Natural killer cell (primary cell): ENCODE measurements at places on chromosomes 6 and 20. TPM values are rescaled to one million over a fixed set of nuclear protein-coding genes. Genes with fewer than 3 reads are reported as not detected.

LY6G6F gene
- total RNA-seq = 3.2 TPM

COL9A3 gene
- 1.9 TPM for total RNA-seq

TMEM200A gene
- total RNA-seq = 0.52 TPM

SKIC2 gene
- total RNA-seq = 151 TPM

ZBTB24 gene
- total RNA-seq = 8.6 TPM

BCAS1 gene
- total RNA-seq = 0.31 TPM

SHLD1 gene
- total RNA-seq = 12.2 TPM

CITED2 gene
- 152 TPM for total RNA-seq

IL17F gene
- not detected for total RNA-seq

AHCY gene
- total RNA-seq = 7.7 TPM

MUCL3 gene
- total RNA-seq = not detected

TGM3 gene
- total RNA-seq = not detected

PRDM13 gene
- total RNA-seq = not detected

SRMS gene
- total RNA-seq = not detected

DNA sequence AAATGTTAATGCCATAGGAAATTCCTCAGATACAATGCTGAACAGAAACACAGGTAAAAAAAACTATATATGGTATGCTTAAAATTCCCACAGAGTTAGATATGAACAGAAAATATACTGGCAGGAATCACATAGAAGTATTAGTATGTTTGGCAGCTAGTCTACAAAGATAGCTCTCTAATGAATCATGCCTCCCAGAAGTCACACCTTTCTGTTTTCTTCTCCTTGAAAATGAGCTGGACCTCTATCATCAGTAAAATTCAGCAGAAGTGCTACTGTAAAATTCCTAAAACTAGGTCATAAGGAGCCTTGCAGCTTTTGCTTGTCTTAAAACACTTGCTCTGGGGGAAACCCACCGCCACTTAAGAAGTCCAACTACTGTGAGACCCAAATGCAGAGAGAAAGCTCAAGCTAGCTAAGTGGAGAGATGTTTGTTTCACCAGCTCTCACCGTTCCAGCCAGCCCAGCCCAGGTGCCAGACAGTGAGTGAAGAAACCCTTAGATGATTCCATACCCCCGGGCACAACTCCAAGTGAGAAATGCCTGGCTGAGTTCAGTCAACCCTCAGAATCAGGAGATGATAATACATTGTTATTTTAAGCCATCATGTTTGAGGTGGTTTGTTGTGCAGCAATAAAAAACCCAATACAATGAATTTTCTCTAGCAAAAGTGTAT, 43.0 kb downstream of the TSPYL4 start:
- no peak for DNase-seq

DNA sequence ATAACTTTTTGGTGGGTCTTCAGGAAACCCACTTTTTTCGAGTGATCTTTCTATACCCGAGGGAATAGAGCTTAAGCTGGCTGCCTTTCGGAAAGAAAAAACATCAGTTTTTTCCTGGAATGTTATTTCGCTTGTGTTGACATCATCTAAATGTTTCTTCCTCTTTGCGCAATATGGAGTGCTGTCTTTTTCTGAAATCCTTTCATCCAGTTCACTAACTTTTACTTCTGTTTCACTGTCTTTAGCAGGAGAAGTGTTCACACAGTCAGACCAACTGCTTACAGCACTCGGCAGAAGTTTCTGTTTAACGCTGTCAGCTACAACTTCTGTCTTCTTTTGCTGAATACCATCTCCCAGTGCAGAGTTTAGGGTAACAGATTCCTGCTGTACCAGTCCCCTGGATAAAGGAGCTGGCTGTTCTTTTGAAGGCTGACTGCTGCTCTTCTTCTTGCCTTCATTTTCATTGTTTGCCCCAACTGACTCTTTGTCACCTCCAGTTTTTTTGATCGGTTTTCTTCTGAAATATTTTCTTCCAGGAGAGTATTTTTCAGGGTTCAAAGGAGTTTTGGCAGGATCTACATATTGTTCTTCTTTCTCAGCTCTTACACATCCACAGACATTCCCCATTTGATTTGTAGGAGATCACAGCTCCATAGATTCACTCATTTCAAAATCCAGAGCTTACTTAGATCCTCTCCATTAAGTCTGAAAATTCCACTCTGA, 50.0 kb upstream of the DST start:
- no peak for DNase-seq

DNA sequence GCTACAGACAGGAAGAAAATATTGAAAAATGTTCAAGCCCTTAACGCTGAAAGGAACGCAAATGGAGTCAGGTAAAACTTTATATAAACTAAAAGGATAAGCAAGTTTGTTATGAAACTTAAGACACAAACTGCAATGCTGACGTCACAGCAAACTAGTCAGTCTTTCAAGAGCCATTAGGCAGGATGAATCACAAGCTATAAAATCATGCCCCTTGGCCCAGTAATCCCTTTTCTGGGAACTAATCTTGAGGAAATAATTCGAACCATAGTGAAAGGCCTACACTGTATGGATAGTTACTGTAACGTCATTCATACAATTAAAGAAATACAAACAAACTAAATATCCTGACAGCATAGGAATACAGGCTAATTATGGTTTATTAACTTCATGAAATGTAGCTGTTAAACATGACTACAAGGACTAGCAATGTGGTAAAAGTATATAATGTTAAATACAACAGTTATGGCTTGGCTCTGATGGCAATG, 42.7 kb upstream of the HINT3 start:
- DNase-seq = no peak

- no peak for DNase-seq
Observed at GRCh38 chr20:19213946-19214490, 1.6 kb downstream of the SLC24A3 start.

- DNase-seq = no peak
Observed at GRCh38 chr6:85385636-85386315, 64.1 kb upstream of the NT5E start.

- DNase-seq = peak; percentile 18
Observed at GRCh38 chr6:33249732-33250630, 21.7 kb downstream of the VPS52 start.

GRCh38 chr6:11923621-11924020, 88.5 kb upstream of the HIVEP1 start:
- no peak for DNase-seq

DNA sequence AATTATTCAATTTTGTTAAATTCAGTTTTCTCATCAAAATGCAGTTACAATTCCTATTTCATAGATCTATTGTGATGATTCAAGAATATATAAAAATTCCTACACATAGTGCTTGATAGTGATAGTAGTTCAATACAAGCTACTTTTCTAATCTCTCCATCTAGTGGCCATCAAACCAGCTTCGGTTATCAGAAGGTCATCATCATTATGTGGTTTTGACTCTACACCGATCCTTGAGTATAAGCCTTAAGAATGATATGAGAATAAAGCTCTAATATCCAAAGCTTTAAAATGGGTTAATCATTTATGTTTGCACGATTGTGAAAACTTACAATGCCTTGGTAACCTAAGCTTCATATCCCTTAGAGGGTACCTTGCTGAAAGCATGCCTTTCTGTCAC, 167.5 kb upstream of the PREP start:
- no peak for DNase-seq

DNA sequence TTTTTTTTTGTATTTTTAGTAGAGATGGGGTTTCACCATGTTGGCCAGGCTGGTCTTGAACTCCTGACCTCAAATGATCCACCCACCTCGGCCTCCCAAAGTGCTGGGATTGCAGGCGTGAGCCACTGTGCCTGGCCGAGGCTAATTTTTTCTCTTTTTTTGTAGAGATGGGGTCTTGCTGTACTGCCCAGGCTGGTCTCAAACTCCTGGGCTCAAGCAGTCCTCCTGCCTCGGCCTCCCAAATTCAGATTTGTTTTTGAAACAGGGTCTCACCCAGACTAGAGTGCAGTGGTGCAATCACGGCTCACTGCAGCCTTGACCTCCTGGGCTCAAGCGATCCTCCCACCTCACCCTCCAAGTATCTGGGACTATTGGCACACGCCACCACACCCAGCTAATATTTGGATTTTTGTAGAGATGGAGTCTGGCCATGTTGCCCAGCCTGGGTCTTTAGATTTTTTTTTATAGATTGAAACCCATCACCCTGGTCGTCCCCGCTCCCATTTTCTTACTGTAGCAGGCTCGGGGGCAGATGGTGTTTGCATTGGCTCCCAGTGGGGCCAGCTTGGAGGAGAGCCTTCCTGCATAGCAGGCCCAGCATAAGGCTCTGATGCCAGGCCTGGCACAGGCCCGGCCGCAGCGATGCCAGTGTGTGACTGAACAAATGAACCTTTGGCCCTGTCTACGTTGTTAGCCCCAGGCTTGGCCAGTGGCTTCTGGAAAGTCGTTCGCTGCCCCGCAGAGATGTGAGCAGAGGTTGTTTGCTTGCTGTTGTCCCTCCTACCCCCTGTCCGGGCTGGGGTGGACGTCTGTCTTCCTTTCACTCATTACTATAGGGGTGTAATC, 4.3 kb upstream of the MTG2 start:
- no peak for DNase-seq

DNA sequence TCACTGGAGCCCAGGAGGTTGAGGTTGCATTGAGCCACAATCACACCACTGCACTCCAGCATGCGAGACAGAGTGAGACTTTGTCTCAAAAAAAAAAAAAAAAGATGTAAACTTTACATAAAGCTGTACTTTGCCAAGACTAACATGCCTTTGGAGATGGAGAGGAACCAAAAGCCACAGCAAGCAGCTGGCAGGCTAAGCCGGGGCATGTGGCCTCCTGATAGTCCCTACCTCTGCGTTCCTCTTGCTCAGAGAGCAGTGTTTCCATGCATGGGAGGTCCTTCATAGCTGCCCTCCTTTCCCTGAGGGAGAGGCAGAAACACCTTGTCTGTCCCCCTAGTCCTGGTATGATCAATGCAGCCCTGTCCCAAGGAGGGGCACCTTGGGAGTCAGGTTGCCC, 35.2 kb downstream of the SPATA2 start:
- no peak for DNase-seq

DNA sequence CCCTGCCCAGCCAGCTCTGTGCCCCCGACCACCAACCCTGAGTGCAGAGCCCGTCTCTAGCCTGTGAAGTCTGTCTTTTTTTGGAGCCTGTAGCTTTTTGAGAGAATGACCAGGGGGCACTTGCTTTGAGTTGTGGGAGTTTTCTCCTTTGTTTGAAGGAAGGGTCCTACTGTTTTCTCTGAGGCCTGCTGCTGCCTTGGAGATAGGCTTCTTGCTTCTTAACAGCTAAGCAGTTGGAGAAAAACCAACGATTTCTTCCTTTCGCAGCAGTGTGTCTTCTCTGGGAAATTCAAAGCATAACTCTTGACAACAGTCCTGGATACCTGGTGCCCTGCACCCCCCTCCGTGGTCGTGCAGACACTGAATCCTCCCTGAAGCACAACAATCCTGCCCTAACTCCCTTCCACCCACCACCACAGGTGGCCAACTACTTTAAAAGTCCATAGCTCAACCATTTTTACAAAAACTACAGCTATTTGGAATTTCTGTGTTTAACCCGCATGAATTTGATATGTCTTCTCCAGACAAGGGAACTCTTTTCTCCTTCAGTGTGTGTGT, 61.0 kb downstream of the FAM50B start:
- no peak for DNase-seq

GRCh38 chr6:150641398-150642139, 41.9 kb downstream of the PLEKHG1 start:
- DNase-seq = peak; percentile 26

GRCh38 chr6:116662202-116662601, 6.4 kb downstream of the ZUP1 start:
- DNase-seq = no peak

- no peak for DNase-seq
Observed at GRCh38 chr6:41022294-41022693, 16.7 kb downstream of the UNC5CL start.

- no peak for DNase-seq
Observed at GRCh38 chr20:59223182-59223601, 59.6 kb downstream of the ZNF831 start.

GRCh38 chr20:61436667-61437279, 184.7 kb downstream of the CDH4 start:
- DNase-seq = no peak

GRCh38 chr6:45461486-45461885, 83.8 kb upstream of the SUPT3H start:
- DNase-seq = no peak

GRCh38 chr20:13262302-13262650, 41.2 kb downstream of the ISM1 start:
- DNase-seq = no peak

DNA sequence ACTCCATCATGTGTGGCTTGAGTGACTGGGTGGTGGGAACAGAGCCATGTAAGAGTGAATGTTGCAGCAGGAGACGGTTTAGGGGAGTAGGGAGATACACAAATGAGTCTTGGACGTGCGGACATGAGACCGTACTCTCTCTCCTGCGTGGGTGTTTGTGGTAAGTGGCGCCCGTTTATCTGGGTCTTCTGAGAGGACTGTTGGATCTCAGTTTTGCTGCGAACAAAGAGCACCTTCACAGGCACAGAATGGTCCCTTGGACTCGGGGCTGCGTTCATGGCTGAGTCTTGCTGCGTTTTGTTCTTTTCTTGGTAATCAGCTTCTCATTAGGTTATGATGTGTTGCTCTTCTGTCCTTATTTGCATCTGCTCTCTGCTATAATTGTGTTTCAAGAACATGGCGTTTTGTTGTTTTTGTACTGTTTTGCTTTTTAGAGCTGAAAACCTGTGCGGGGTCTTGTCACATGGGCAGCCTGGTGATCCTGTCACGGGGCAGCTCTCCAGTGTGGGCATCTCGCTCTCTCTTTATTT, 28.5 kb downstream of the STK35 start:
- no peak for DNase-seq

DNA sequence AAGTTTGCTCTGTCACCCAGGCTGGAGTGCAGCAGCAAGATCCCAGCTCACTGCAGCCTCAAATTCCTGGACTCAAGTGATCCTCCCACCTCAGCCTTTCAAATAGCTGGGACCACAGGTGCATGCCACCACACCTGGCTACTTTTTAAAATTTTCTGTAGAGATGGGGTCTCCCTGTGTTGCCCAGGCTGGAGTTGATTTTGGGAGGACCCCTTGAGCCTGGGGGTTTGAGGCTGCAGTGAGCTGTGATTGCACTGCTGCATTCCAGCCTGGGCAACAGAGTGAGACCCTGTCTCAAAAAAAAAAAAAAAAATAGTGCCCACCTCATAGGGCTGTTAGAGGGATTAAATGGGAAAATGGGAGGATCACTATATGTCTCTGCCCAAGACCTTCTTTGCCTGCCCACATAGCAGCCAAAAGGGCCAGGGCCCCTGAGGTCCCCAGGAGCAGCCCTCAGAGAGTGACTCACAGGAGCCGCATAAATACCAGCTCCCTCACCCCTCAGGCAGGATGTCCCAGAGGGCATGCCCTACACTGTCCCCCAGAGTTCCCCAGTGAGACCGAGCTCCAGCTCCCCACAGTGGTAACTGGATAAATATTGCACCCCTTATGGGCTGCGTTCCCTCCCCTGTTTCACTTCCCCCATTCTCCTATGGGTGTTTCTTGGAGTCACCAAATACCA, 11.7 kb upstream of the MDGA1 start:
- no peak for DNase-seq
